ENCODE measurements at places on chromosomes 16 and 17.
A peak's percentile ranks its signal among the peaks of the same experiment; 100 is the strongest.

DNA sequence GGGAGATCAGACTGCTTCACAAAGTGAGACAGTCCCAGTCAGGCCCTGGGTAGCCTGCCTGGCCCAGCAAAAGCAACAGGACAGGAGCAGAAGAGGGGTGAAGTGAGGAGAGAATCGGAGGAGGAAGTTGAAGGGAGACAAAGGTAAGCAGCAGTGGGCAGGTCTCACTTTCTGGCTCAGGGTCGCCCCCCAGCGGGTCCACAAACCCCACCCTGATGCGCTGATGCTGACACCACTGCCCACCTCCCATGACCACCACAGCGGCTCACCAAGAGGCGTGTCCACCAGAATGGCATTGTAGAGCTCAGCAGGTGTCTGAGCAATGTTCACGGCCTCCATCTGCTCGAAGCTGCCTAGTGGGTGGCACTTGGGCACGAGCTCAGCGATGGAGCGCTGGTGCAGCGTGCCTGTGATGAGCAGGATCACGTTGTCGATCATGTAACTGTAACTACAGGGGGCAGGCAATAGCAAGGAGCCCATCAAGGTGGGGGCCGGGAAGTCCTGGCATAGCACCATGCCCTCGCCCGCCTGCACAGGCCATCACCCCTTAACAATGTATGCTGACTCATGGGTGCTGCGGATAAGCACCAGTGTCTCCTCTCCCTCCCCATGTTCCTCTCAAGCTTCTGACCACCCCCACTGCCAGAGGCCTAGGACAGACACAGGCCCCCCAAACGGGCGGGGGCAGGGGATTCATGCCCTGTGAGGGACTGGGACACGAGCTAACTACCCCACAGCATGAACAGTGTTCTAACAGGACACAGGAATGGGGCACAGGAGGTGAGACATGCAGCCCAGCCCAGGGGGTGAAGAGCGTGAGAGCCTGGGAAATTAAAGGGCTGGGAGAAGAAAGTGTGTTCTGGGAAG, 13.6 kb downstream of the HSD11B2 start:
- DNase-seq: no peak

DNA sequence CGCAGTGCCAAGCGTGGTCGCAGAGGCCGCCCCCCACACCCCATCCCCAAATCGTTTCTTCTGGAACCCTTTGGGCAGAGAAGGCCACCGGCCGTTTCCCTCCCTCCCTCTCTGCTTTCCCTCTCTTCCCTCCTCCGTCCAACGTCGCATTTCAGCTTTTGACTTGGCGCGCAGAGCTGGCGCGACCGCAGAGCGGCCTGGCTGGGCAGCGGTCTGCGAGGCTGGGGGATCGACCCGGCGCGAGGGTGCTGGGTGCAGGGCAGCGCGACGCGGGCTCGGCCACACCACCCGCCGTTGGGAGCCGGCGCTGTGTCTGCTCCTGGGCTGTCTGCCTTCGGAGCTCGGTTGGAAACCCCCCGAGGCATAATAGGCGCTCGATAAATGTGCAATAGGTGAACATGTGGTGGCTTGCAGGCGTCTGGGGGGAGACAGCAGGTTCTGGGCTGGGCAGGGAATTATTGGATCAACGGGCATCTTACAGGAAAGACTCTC, 2.8 kb upstream of the NTN3 start:
- peak; percentile 86 for DNase-seq

GRCh38 chr17:66760324-66760723, 74.6 kb upstream of the CACNG5 start:
- no peak for DNase-seq

GRCh38 chr16:12965274-12965804, 63.9 kb downstream of the SHISA9 start:
- peak; percentile 90 for DNase-seq

DNA sequence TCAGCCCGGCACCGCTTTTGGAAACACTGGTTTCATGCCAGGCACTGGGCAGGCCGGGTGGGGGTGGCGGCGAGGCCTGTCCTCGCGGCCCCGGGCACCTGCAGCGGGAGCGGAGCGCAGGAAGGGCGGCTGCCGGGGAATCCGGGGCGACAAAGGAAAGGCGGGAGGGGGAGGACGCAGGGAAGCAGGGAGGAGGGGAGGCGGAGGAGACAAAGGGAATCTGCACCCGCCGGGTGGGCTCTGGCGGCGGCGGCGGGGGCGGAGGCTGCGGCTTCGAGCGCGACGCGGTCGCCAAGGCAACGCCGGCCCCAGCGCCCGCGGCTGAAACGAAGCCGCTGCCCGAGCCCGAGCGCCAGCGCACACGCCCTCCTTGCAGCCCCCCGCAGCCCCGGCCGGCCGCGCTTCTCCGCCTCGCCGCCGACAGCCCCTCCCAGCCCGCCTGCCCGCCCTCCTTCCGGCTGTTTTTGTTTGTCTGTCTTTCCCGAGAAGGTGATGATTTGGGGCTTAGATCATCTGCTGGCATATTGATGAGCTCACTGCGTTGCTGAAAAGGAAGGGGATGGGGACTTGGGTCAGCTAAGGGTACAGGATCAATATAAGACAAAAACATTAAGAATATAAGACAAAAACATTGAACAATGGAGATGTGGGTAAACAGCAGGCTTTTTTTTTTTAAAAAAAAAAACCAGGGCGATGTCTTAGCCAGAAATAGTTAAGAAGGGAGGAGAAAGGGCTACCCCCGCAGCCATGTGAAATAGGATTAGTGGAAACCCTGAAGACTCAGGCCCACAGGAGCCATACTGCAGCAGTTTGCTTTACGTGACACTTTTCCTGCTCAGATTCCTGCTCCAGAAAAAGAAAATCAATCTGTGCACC, 32.7 kb downstream of the CDK5R1 start:
- DNase-seq: peak; percentile 84

GRCh38 chr16:73232555-73233328, 184.8 kb upstream of the ZFHX3 start:
- no peak for DNase-seq

GRCh38 chr16:74046524-74046923, 250.1 kb upstream of the PSMD7 start:
- DNase-seq: no peak

Measured in NCI-H2171 (cell line).